ENCODE measurements at places on chromosomes 5 and 9.

- no peak for DNase-seq
Measured at GRCh38 chr5:77235846-77236721, 25.6 kb downstream of the PDE8B start.

GRCh38 chr5:176631383-176632200 lies 1.1 kb downstream of the EIF4E1B start:
- peak; percentile 86 for DNase-seq

GRCh38 chr5:104305602-104306001 lies 743.0 kb upstream of the NUDT12 start:
- no peak for DNase-seq

- DNase-seq, result no peak
Measured at GRCh38 chr9:74304598-74304997, 192.5 kb upstream of the RORB start.

GRCh38 chr9:70060148-70060882 lies 16.7 kb downstream of the MAMDC2 start:
- no peak for DNase-seq

GRCh38 chr9:84845956-84846900 lies 176.7 kb downstream of the NTRK2 start:
- no peak for DNase-seq

GRCh38 chr5:14405706-14406553 lies 175.7 kb upstream of the OTULINL start:
- DNase-seq, result no peak

DNA sequence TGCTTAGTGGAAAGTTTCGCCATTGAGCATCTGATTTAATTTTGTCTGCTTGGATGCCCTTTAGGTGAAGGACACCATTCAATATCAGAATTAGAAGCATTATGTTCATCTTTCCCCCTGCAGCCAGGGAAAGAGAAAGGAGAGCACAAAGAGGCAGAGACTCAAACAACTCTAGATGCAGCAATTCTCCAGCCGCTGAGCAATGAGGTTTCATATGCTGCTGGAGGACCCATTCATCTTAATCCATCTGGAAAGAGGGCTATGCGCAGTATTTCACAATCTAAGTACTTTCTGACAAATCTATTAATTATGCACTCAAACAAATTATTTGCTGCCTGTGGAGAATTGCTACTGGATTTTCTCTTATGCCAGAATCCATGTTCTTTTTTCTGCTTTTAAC lies 527.0 kb upstream of the TUSC1 start:
- DNase-seq, result no peak

DNA sequence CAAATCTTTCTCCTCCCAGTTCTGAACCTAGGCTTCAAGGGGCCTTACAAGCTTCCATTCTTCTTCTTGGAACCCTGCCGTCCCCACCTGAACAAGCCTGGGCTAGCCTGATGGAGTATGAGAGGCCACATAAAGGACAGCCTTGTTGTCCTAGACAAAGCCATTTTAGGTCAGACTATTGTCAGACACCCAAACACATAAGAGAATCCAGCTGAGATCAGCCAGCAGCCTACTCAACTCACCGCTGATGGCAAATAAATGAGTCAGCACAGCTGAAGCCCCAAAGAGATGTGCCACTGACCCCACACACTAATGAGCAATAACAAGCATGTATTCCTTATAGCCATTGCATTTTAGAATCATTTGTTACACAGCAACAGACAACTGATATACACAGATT lies 33.8 kb downstream of the SVEP1 start:
- no peak for DNase-seq

DNA sequence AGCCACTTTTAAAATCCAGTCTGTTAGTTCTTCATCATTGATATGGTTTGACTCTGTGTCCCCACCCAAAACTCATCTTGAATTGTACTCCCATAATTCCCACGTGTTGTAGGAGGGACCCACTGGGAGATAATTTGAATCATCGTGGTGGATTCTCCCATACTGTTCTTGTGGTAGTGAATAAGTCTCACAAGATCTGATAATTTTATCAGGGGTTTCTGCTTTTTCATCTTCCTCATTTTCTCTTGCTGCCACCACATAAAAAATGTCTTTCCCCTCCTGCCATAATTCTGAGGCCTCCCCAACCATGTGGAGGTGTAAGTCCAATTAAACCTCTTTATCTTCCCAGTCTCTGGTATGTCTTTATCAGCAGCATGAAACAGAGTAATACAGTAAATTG lies 26.9 kb upstream of the SH3TC2 start:
- DNase-seq, result no peak

GRCh38 chr9:136609838-136610311 lies 52.8 kb upstream of the EGFL7 start:
- DNase-seq, result no peak

GRCh38 chr5:59102437-59102836 lies 519.6 kb downstream of the RAB3C start:
- no peak for DNase-seq

DNA sequence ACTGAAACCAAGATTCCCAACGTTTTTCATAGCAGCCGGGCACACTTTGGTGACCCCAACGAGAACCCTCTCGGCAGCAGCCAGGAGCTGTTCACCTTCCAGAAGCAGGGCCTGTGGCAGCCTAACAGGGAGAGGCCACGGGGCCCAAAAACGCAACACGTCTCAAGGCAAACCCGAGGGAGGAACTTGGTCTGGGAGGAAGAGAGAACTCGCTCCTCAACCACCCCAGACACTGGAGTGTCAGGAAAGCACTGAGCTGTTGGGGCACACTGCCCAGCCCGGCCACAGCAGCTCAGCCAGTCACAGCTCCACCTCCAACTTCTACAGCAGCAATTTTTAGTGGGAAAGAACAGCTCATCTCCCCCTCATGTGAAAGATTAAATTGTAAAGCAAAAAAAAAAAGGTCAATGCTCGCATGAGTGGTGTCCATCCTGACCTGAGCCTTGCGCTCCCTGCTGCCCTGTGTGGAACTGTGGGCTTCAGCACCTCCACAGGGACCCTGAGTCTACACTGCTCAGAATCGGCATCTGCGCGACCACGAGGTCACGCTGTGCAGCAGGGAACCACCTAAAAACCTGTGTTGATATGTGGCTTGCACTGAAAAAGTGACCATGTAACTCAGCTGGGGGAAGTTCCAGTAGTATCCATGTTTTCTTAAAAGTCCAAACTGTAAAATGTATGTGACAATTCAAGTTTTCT lies 55.0 kb downstream of the IPPK start:
- DNase-seq, result no peak

GRCh38 chr9:36934478-36935065 lies 99.5 kb downstream of the PAX5 start:
- DNase-seq, result peak; percentile 72

GRCh38 chr9:122900791-122901190 lies 4.4 kb downstream of the RC3H2 start:
- DNase-seq, result no peak

DNA sequence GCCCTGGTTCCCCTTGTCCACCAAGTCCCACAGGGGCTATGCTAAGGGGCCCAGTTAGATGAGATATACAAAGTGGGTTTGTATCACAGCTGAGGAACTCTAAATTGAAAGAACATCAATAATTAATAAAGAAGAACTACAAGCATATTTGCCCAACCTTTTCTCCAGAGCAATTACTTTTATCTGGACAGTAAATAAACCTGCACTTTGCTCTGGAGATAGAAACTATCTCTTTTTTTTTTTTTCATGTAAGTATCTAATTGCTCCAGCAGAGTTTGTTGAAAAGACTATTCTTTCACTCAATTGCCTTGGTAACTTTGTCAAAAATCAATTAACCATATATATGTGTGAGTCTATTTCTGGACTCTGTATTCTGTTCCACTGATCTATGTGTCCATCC lies 6.0 kb upstream of the CDKN2AIPNL start:
- DNase-seq, result no peak

GRCh38 chr9:86340356-86341006 lies 13.7 kb downstream of the TUT7 start:
- no peak for DNase-seq

GRCh38 chr5:160496334-160496733 lies 74.7 kb downstream of the PTTG1 start:
- DNase-seq, result no peak

- DNase-seq, result no peak
Measured at GRCh38 chr5:68251386-68251785, 35.8 kb downstream of the PIK3R1 start.

DNA sequence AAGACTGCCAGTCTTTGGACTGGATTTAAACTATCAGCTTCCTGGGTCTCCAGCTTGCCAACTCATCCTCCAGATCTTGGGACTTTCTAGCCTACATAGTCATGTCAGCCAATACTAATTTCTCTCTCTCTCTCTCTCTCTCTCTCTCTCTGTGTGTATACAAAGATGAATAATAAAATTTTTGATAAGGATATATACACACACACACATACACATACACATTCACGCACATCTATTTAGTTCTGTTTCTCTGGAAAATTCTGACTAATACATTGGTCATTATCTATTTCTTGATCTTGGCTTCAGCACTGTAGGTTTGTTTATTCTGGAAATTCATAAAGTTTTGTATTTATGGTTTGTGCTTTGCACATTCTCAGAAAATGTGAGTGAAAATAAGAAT lies 1606.2 kb upstream of the NUDT12 start:
- no peak for DNase-seq

GRCh38 chr5:74124826-74125225 lies 498.8 kb downstream of the ARHGEF28 start:
- no peak for DNase-seq

- no peak for DNase-seq
Measured at GRCh38 chr5:60299944-60300343, 400.0 kb downstream of the DEPDC1B start.

GRCh38 chr9:134887219-134887618 lies 6.6 kb downstream of the FCN2 start:
- no peak for DNase-seq

- DNase-seq, result peak; percentile 40
Measured at GRCh38 chr5:39547553-39548154, 122.9 kb upstream of the DAB2 start.

- DNase-seq, result no peak
Measured at GRCh38 chr5:160260006-160260775, 30.9 kb downstream of the FABP6 start.

- no peak for DNase-seq
Measured at GRCh38 chr5:33433303-33434240, 7.2 kb upstream of the TARS1 start.

DNA sequence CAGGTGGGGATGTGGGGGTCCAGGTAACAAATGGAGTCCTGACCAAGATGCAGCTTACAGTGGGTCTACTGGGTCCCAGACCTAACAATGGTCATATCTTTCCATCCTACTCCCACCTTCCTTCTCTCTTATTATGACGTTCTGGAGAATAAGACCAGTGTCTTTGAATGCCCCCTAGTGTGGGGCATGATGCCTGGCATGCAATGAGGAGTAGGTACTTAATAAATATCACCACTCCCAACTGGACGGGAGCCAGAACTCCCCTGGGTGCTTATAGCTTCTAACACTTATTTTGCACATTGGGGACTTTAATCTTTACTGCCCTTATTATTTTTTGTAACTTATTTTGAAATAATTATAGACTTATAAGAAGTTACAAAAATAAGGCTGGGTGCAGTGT lies 98.2 kb downstream of the NDFIP1 start:
- no peak for DNase-seq

DNA sequence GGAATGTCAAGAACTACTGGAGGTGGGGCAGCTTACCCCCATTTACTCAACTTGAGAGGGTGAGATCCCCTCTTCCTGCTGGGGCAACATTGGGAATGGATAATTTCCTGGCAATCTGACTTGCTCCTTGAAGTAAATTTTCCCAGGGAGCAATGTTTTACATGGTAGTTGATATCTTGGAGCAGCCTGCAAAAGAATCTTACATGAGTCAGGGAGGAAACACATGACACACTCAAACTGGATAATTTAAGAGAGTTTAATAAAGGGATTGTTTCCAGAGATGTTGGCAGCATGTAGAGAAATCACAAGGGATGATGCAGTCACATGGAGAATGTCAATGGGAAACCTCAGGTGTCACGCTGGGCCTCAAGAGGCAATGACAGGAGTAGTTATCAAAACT lies 212.5 kb downstream of the GAS1 start:
- DNase-seq, result no peak

DNA sequence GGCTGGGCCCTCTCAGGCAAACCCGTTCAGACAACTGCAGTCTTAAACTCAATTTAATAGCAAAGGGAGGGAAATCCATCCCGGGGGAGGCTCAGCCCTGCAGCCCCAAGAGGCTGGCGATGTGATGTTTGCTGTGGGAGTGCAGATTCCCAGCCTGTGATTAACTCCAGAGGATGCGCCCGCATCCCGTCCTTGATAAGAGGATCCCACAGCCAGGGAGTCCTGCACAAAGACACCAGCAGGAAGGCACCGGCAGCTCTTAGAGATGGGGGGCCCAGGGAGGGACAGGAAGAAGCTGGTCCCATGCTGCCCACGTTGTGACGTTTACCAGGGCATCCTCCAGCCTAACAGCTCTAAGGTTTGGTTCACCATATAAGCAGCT lies 64.7 kb downstream of the MRPL36 start:
- DNase-seq, result no peak

GRCh38 chr5:43649256-43649655 lies 46.3 kb downstream of the NNT start:
- no peak for DNase-seq

GRCh38 chr5:167155387-167156005 lies 1135.9 kb upstream of the WWC1 start:
- no peak for DNase-seq

- DNase-seq, result no peak
Measured at GRCh38 chr9:105194234-105194633, 50.2 kb upstream of the SLC44A1 start.

GRCh38 chr9:116701940-116702642 lies 15.0 kb downstream of the TRIM32 start:
- DNase-seq, result no peak

DNA sequence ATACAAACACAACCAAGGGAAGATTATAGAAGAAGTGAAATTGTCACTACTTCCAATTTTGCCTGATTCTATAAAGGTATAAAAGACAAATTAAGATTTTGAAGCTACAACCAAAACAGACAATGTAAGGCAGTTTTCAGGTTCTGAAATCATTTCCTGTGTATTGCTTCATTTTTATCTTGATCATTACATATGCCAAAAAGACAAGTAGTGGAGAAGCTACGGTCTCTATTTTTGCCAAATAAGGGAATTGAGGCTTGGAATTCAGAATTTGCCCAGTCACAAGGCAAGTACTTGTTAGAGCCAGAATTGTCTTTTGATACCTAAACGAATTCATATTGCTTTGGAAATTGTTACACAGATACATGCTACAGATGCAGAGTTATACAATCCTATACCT lies 20.6 kb downstream of the EDIL3 start:
- no peak for DNase-seq

DNA sequence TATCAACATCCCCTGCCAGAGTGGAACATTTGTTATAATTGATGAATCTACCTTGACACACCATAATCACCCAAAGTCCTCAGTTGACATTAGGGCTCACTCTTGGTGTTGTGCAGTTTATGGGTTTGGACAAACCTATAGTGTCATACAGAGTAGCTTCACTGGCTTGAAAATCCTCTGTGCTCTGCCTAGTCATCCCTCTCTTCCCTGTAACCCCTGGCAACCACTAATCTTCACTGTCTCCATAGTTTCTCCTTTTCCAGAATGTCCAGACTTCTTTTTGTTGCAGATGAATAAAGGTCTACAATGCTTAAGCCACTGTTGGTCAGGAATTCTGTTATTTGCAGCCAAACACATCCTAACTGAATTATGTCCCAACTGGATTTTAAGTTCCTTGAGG lies 22.5 kb upstream of the SUB1 start:
- no peak for DNase-seq

Measured in NCI-H1694 (cell line).